ENCODE measurements at places on chromosomes 5 and 9.

GRCh38 chr5:147384346-147385193 lies 125.3 kb downstream of the DPYSL3 start:
- no peak for DNase-seq

DNA sequence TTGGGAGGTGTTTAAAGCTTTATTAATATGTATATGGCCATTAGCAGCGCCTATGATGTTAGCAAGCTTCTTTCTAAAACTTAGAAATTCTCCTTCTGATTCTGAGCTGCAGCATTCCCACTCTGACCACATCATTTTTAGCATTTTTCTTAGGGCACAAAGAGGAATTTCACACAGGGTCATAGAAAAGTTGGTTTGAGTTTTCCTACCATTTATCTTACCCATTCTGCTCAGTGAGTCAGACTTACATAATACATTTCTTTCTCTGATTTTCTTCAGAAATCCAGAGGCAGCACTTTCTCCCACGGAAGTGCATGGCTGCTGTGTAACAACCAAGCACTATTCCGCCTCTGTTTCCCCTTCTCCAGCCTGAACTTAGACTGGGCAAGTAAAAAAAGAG lies 246.6 kb downstream of the ARL15 start:
- peak; percentile 96 for DNase-seq

GRCh38 chr5:90873033-90873517 lies 314.5 kb downstream of the ADGRV1 start:
- DNase-seq: no peak

DNA sequence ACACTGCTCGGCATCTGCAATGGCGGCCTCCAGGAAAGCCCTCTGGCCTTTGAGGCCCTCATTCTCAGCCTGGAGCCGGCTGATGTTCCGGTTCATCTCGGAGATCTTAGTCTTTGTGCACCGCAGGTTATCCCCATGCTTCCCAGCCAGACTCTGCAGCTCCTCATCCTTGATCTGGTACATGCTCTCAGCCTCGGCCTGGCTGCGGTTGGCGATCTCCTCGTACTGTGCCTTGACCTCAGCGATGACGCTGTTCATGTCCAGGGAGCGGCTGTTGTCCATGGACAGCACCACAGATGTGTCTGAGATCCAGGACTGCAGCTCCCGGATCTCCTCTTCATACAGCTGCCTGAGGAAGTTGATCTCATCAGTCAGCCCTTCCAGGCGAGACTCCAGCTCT lies 21.9 kb downstream of the CEP120 start:
- no peak for DNase-seq

DNA sequence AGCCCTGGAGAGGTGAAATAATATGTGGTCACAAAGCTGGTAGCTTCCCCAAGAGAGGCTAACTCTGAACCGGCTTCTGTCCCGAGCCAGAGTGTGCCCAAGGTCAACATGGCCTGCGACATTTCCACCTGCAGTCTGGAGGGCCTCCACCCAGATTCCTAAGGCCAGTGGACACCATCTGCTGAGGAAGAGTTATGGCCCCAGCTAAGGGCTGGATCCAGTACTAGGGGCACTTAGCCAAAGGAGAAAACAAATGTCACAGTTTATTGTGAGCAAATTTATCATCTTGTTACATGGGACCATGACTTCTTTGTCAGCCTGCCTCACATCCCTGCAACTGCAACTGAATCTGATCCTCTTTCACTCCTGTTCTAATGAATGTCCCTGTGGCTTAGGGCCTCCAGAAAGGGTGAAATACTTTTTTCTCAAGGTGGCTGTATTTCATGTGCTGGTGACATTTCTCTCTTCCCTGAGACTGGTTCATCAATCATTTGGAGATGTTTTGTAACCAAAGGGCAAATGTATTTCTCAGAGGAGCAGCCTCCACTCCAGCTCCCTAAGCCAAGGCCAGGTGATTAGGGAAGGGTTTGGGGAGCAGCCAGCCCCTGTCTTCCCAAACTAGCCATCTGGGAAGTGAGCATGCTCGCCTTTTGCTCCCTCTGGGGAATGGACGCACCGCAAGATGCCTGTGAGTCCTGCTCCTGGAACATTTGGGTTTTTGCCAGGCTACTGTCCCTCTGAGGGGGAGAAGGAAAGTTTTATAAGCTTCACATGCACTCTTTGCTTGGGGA lies 148.3 kb downstream of the CMYA5 start:
- DNase-seq: no peak

GRCh38 chr9:34958411-34958982 lies 412 bp downstream of the PHF24 start:
- DNase-seq: no peak

GRCh38 chr5:154365823-154366222 lies 80.0 kb upstream of the SAP30L start:
- peak; percentile 68 for DNase-seq

GRCh38 chr5:177116631-177117373 lies 16.8 kb upstream of the NSD1 start:
- peak; percentile 85 for DNase-seq

GRCh38 chr9:36337002-36337401 lies 63.1 kb downstream of the RNF38 start:
- no peak for DNase-seq

DNA sequence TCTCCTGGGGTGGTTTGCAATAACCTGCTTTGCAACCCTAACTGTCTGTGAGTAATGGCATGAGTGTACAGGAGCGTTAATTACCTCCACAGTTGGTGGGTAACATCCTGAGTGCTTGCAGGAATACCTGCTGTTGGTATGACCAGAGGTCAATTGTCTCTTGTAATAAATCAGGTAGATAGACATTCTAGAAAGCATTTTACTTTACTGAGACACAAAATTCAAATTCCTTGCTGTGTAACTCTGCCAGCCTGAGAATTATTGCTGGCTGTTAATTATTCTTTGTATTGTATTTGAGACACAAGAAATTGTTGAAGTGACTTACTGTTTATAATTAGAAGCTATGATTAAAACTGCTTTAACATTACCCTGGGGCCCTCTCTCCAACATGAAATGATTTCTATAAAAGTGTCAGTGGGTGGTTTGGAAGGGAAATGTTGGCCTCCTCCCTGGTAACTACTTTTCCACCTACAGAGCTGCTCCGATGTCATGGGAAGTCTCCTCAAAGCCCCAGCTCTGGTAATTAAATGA lies 150.8 kb upstream of the ADCY2 start:
- DNase-seq: no peak

- DNase-seq: peak; percentile 66
Measured at GRCh38 chr9:116717150-116717549, 30.0 kb downstream of the TRIM32 start.

GRCh38 chr9:114080773-114081440 lies 2.8 kb upstream of the AMBP start:
- no peak for DNase-seq

GRCh38 chr5:135212361-135213026 lies 178.5 kb upstream of the PITX1 start:
- no peak for DNase-seq

- no peak for DNase-seq
Measured at GRCh38 chr5:149437391-149438040, 58.4 kb upstream of the IL17B start.

GRCh38 chr5:96175090-96175489 lies 213.4 kb upstream of the ELL2 start:
- DNase-seq: no peak

GRCh38 chr9:18361646-18362045 lies 112.3 kb upstream of the ADAMTSL1 start:
- no peak for DNase-seq

GRCh38 chr5:30725073-30725472 lies 468.4 kb upstream of the CDH6 start:
- DNase-seq: no peak

- peak; percentile 39 for DNase-seq
Measured at GRCh38 chr5:77305956-77306355, 95.5 kb downstream of the PDE8B start.

- no peak for DNase-seq
Measured at GRCh38 chr9:97418880-97419279, 7.0 kb downstream of the TDRD7 start.

- no peak for DNase-seq
Measured at GRCh38 chr9:92895812-92896436, 18.1 kb upstream of the ZNF484 start.

GRCh38 chr9:120099065-120099464 lies 480.9 kb downstream of the CDK5RAP2 start:
- DNase-seq: no peak

DNA sequence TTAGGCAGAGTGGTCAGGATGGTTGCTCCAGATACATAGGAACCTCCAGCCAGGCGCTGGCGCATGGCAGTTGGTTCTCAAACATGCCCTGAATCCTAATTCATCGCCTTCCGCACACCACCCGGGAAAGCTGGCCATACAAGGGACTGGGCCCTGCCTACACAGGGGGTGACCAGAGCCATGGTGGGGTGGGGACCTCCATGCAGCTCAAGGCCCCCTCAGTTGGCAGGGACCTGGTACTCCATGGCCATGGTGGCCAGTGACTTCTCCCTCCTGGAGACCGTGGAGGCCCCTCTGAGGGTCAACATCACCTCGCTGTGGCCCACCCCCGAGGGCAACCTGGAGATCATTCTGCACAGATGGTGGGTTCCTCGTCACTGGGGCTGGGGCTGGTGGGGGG lies 26.8 kb downstream of the PAEP start:
- no peak for DNase-seq

- DNase-seq: no peak
Measured at GRCh38 chr5:1176473-1177391, 24.7 kb upstream of the SLC6A19 start.

- DNase-seq: peak; percentile 55
Measured at GRCh38 chr5:90898326-90899013, 339.9 kb downstream of the ADGRV1 start.

- DNase-seq: no peak
Measured at GRCh38 chr5:65817931-65818330, 95.9 kb downstream of the NLN start.

GRCh38 chr9:99210572-99210971 lies 11.2 kb downstream of the ALG2 start:
- no peak for DNase-seq

- no peak for DNase-seq
Measured at GRCh38 chr5:88836195-88836838, 46.7 kb downstream of the MEF2C start.

DNA sequence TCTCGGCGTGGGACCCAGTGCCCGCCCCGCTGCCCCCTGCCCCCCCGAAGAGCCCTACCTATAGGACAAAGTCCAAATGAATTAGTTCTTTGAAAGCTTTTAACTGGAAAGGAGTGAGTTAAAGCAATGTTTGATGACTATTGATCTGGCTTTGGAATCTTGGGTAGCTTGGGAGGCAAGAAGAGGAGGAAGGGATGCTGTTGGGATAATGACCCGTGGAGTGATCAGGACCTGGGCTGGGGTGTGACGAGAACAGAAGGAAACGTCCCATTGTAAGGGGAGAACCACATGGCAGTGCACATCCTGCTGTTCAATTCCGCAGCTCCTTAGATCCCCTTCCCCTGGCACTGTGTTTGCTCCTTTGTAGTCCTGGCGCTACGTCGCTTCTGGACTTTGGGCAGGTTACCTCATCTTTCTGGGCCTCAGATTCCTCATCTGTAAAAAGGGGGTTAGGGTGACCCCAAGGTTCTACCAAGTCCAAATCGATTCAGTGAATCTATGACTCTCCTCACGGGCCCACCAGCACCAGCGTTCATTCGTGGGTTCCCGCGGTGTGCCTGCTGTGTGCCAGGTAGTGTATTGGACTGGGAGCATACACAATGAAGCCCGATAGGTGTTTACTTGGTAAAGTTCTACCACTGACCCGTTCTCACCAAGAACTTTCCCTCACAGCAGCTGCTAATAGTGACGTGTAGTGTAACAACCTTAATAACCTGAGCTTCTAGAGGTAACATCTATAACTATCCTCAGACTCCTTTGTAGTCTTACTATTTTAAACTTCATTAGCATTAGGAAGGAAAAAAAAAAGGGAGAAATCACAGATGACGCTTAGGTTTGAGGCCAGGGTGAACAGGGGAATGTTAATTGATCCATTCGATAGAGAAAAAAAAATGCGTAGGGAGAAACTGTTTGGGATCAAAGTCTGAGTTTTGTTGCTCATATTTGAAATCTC lies 1.1 kb upstream of the NADK2 start:
- no peak for DNase-seq

GRCh38 chr5:131084436-131084835 lies 80.6 kb downstream of the HINT1 start:
- no peak for DNase-seq

- peak; percentile 48 for DNase-seq
Measured at GRCh38 chr5:143016777-143017516, 246.8 kb downstream of the ARHGAP26 start.

DNA sequence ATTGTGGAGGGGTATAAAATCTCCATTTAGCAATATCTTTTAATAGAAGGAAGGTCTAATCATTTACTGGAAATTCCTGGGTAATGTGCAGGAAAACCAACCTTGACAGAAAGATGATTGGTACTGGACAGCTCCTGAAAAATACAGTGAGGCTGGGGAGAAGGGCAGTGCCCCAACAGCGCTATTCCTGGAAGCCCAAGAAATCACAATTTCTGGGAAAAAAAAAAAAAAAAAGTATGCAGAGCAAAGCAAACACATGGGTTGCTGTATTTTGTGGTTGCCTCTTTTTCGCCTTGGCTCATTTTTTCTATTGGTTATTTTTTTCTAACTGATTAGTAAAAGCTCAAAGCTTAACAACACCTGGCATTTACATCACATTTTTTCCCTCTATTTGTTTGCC lies 249.7 kb downstream of the ENC1 start:
- peak; percentile 24 for DNase-seq
